ENCODE measurements at places on chromosomes 1 and 21. TPM values are rescaled to one million over a fixed set of nuclear protein-coding genes. Genes with fewer than 3 reads are reported as not detected.
A peak's percentile ranks its signal among the peaks of the same experiment; 100 is the strongest.

GRCh38 chr1:37660664-37661063 lies 26.0 kb upstream of the RSPO1 start:
- no peaks in the 10 kb centered on the region for H3K36me3 ChIP-seq
- no peak overlapping the region for H3K4me3 ChIP-seq
- no peak overlapping the region for H3K27ac ChIP-seq
- DNase-seq = no peak
- H3K27me3 ChIP-seq = no peaks in the 10 kb centered on the region

- no peak overlapping the region for H3K27ac ChIP-seq
- peaks cover 49% of the 10 kb centered on the region for H3K4me1 ChIP-seq
- no peaks in the 10 kb centered on the region for H3K36me3 ChIP-seq
- H3K4me3 ChIP-seq = no peak overlapping the region
Measured at GRCh38 chr1:26700711-26701110, 4.9 kb downstream of the ARID1A start.

- DNase-seq = no peak
- no peak overlapping the region for H3K27ac ChIP-seq
- no peaks in the 10 kb centered on the region for H3K27me3 ChIP-seq
- no peaks in the 10 kb centered on the region for H3K36me3 ChIP-seq
Measured at GRCh38 chr1:215113776-215114153, 31.2 kb downstream of the KCNK2 start.

DNA sequence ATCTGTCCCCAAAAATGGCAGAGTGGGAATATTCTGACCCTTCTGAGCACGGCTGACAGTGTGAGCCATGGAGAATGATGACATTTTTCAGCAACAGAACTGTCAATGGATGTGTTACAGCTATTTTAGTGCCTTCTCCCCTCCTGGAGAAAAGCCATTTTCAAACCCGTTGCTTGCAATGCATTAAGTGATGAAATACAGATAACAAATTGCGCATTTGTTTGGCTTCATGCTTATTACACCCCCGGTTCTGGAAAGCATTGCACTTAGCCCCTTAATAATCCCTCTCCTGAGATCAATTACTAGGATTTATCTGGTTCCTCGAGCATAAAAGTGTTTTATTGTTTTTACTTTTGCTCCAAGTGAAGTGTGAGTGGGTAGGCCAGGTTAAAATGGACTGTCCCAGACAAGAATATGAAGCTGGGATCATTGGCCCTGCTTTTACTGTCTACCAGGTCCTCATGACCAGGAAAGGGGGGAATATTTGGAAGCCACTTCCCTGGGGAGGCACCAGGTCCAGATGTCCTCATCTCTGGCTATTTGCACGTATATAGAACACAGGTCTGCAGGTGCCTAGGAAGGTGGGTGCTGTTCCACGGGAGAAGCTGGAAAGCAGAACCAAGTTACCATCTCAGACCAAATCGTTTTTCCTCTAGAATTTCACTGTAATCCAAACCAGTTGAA lies 37.5 kb upstream of the HHAT start:
- no peak overlapping the region for H3K4me3 ChIP-seq
- H3K4me1 ChIP-seq = peaks cover 32% of the 10 kb centered on the region
- no peak overlapping the region for H3K27ac ChIP-seq
- DNase-seq = no peak
- no peaks in the 10 kb centered on the region for H3K36me3 ChIP-seq
- H3K27me3 ChIP-seq = no peaks in the 10 kb centered on the region

GRCh38 chr21:29008367-29008766 lies 10.8 kb downstream of the RWDD2B start:
- H3K27ac ChIP-seq = no peak overlapping the region
- no peaks in the 10 kb centered on the region for H3K4me1 ChIP-seq
- no peaks in the 10 kb centered on the region for H3K36me3 ChIP-seq
- H3K27me3 ChIP-seq = no peaks in the 10 kb centered on the region
- DNase-seq = no peak

GRCh38 chr1:110559157-110559556 lies 40.2 kb upstream of the KCNA10 start:
- no peaks in the 10 kb centered on the region for H3K27me3 ChIP-seq
- H3K4me3 ChIP-seq = no peak overlapping the region
- H3K36me3 ChIP-seq = no peaks in the 10 kb centered on the region
- H3K27ac ChIP-seq = no peak overlapping the region
- no peak for DNase-seq

- no peaks in the 10 kb centered on the region for H3K36me3 ChIP-seq
- no peaks in the 10 kb centered on the region for H3K27me3 ChIP-seq
- H3K4me1 ChIP-seq = no peaks in the 10 kb centered on the region
- no peak for DNase-seq
Measured at GRCh38 chr1:24878775-24879742, 51.0 kb downstream of the RUNX3 start.

DNA sequence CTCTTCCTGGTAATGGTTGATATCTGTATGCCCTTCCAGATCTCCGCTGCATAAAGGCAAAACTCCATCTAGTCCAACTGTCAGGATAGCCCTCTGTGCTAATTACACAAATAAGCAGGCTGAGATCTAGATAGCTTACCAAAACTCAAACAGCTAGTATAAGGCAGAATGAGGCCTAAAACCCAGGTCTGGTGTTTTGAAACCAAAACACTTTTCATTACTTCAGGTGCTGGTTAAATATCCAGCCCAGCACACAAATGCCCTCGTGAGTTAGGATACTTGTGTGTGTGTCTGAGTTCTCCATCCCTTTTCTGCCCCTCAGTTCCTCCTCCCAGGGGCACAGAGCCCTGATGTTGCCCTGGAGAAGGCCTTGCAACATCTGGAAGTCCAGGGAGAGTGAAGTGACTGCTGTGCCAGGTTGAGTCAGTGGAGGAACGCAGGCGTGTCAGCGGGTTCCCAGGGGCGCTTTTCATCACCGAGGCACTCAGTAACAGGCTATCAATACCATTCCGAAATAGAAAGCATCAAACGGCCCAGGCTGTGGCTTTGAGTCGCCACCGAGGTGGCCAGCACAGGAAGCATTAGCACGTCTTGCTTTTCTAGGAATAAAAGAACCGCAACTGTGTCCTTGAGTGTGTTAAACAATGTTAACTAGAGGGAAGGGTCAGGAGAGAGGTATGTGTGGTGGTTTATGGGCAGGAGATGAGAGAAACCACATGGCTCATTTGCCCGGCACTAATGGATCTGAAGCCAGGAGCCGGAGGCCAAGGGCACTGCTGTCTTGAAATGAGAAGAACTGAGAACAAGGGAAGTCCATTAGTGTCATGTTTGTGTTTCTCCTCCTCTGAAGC lies 90.7 kb upstream of the WLS start:
- peaks cover 20% of the 10 kb centered on the region for H3K4me1 ChIP-seq
- peak; percentile 45 for DNase-seq
- no peak overlapping the region for H3K4me3 ChIP-seq
- H3K27ac ChIP-seq = peak overlapping the region; percentile 65
- H3K27me3 ChIP-seq = no peaks in the 10 kb centered on the region

DNA sequence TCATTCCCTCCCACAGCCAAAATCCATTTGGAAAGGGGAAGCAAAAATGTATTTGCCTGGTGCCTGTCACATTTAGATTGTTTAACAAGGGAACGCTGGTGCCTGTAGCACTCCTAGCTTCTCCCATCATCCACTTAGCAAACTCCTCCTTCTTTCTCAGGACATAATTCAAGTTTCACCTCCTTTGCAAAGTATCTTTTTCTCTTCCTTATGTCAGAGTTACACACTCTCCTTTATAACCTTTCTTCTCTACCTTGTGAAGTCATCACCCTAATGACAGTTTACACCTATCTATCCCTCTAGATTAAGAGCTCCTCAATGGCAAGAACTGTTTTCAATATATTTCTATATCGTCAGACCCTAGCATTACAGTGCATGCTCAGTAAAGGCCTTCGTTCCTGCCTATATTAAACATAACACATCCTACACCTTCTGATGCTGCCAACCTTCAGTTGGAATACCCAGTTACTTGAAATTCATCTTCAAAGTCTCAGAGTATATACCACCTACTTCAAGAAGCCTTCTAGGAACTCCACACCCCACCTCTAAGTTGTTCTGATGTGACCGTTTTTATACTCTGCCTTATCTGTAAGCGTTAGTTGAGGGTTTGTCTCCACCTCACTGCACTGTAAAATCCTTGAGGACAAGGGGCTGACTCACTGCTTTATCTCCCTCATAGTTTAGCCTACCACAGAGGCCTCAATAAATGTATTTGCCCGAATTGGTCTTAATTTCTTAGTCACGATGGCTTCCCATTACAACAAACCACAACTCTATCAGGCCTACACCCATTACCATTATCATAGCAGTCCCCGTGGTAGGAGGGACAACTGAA lies 1.0 kb upstream of the EPS15 start:
- H3K27me3 ChIP-seq = no peaks in the 10 kb centered on the region
- H3K4me1 ChIP-seq = peaks cover 22% of the 10 kb centered on the region
- DNase-seq = no peak
- H3K27ac ChIP-seq = no peak overlapping the region
- H3K4me3 ChIP-seq = no peak overlapping the region
- no peaks in the 10 kb centered on the region for H3K36me3 ChIP-seq

- no peaks in the 10 kb centered on the region for H3K36me3 ChIP-seq
- no peaks in the 10 kb centered on the region for H3K27me3 ChIP-seq
- DNase-seq = no peak
- H3K27ac ChIP-seq = no peak overlapping the region
Measured at GRCh38 chr21:14284481-14284880, 68.5 kb downstream of the RBM11 start.

DNA sequence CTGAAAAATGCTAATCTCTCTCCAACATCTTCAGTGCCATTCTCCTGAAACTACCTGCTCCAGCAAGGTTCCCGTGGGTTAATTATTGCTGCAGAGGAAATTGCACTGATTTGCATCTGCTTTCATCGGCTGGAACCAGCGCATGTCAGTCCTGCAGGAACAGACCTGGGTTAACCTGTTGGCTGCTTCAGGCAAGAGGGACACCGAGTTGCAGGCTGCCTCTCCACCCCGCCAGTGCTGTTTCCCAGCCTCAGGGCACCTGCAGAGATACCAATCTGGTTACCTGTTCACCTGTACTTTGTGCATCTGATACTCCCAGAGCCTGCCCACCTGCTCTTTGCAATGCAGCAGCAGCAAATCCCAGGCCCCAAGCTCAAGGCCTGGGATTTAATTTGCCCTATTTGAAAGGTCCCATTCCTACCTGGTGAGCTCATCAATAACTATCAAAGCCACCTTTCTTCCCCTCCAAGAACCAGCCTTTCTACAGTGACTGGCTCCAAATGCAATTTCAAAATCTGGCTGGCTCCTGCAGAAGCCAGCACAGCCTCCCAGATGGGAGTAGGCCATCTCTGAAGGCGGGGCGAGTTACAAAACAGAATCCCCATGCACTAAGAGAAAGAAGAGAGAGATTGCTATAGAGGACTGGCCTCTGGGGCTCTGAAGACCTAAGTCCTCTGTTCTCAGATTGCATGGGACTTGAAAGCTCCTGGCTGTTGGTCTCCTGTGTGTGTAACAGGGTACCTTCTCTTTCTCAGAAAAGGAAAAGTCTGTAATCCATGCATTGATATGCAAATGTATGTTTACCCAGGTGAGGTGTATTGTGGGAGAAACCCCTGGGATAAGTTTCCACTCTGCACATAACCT lies 67.8 kb downstream of the TOMM20 start:
- H3K36me3 ChIP-seq = no peaks in the 10 kb centered on the region
- H3K27me3 ChIP-seq = no peaks in the 10 kb centered on the region
- no peak overlapping the region for H3K4me3 ChIP-seq
- no peaks in the 10 kb centered on the region for H3K4me1 ChIP-seq
- no peak for DNase-seq

GRCh38 chr1:234755449-234755863 lies 145.5 kb upstream of the IRF2BP2 start:
- no peak overlapping the region for H3K27ac ChIP-seq
- H3K4me3 ChIP-seq = no peak overlapping the region
- H3K36me3 ChIP-seq = no peaks in the 10 kb centered on the region
- DNase-seq = peak; percentile 88
- no peaks in the 10 kb centered on the region for H3K27me3 ChIP-seq

DNA sequence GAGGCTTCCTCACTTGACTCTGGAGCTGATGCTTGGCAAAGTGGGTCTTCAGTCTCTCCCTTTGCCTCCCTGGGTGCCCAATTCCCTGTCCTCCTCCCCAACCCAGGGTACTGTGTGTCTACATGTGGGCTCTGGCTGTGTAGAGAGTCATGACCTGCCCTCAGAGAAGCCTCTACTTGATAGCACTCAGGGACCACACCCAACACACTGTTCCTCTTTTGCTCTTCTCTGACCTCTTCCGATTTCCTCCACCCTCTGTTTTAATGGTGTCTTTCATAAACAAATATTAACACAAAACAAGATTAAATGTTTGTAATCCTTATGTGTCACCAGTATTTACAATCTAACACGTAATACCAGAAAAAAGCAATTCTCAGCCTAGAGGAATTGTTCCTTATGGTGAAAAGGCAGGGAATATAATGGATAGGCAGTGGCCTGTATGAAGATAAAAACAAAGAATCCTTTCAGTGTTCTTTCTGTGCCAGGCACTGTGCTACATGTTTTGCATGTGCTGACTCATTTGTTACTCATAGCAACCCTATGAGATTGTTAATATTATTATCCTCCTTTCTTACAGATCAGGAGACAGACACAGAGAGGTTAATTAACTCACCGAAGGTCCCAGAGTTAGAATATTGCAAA lies 58.2 kb downstream of the HSD3B1 start:
- H3K27me3 ChIP-seq = no peaks in the 10 kb centered on the region
- no peak for DNase-seq
- no peaks in the 10 kb centered on the region for H3K36me3 ChIP-seq
- peaks cover 10% of the 10 kb centered on the region for H3K4me1 ChIP-seq

- DNase-seq = no peak
- H3K36me3 ChIP-seq = no peaks in the 10 kb centered on the region
- H3K4me1 ChIP-seq = peaks cover 32% of the 10 kb centered on the region
Measured at GRCh38 chr1:92487078-92487605, 417 bp upstream of the GFI1 start.

The OR2T29 gene
- not detected for polyA plus RNA-seq
